ENCODE measurements at places on chromosomes 2 and 18.
A peak's percentile ranks its signal among the peaks of the same experiment; 100 is the strongest.

DNA sequence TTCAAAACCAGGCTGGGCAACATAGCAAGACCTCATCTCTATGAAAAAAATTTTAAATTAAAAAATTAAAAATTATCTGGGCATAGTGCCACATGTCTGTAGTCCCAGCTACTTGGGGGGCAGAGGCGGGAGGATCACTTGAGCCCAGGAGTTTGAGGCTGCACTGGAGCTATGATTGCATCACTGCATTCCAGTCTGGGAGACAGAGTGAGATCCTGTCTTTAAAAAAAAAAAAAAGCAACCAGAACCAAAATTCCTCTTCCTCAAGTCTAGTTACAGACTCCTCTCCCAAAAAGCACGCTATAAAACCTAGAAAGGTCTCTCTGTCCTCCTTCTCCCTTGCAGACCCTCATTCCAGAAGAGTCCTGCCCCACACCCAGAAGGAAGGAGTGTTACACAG is 23.9 kb downstream of the TNFAIP6 start:
- no peak for DNase-seq

- no peak for DNase-seq
Observed at GRCh38 chr2:106530866-106531265, 43.7 kb downstream of the CD8B2 start.

- no peak for DNase-seq
Observed at GRCh38 chr2:458425-458815, 170.5 kb upstream of the ALKAL2 start.

DNA sequence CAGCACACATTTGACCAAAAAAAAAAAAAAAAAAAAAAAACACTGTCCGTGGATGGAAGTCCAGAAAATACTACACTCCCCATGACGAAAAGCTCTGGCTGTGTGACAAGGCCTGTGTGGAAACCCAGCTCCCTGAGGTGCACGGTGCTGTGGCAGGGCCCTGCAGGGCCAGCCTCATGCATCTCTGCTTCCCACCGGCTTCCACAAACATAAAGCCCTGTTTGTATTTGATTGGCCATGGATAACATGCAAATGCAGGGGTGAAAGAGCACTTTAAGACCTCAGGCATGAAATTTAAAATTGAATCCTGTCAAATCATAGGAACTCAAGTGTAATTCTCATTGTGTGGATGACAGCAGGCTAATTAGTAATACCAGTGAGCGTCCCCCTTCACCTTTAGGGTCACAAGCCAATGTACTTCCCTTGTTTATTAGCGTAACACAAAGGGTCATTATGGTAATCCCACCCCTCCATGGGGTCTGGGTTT is 757.2 kb downstream of the GALR1 start:
- peak; percentile 23 for DNase-seq

DNA sequence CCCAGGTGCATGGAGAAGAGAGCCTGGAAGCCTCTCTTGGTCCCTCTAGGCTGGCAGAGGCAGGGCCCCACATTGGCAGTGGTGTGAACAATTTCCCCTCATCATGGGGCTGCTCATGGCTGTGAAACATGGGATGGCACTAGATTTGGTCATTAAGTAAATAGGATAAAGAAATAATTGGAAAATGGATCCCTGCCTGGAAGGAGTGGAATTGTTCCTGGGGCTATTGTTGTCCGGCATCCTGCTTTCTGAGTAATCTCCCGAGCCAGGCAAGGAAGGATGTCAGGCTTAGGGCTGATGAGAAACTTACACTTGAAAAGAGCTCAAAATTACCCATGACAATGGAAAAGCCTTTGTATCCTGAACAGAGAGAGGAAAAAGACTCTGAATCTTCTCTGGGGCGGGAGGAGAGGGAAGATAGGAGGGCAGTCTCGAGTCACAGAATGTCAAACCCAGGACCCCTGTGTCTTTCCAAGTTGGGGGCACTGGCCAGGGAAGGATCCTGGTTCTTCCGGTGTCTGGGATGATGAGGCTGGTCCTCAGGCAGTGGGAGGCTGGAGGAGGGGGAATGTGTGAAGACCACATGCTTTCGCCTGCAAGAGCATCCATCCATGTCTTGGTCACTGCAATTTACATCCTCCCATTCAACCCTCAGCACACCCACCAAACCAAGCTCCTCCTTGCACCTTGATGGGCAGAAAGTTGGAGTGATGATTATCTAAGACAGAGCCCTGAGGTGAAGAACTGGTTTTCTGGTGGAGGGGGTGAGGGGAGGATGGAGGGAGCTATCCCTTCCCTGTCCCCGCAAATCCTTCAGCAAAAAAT is 27.1 kb upstream of the STEAP3 start:
- peak; percentile 84 for DNase-seq

- no peak for DNase-seq
Observed at GRCh38 chr18:4254840-4255239, 200.3 kb downstream of the DLGAP1 start.

DNA sequence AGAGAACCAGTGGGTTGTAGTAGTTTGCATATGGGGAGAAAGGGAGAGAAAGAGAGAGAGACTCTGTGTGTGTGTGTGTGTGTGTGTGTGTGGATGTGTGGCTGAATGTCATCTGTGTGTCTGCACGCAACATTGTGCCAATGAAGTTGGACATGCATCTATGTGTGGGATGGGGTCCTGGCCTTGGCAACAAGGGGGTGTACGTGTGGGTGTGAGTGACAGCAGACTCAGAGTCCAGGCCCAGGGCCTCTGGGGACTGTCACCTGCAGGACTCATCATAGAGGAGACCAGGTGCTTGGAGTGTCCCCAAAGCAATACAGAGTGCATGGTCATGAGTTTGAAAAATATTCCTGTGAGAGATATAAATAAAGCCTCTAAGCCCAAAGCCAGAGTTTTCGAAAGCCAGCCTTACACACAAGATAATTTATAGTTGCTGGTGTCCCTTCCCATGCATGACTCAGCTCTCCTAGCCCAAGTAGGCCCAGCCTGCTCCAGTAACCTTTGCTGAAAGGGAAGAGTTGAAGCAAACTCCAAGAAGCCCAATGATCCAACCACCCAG is 59.9 kb downstream of the TNP1 start:
- DNase-seq: no peak

GRCh38 chr2:430291-431040 is 142.6 kb upstream of the ALKAL2 start:
- DNase-seq: no peak

DNA sequence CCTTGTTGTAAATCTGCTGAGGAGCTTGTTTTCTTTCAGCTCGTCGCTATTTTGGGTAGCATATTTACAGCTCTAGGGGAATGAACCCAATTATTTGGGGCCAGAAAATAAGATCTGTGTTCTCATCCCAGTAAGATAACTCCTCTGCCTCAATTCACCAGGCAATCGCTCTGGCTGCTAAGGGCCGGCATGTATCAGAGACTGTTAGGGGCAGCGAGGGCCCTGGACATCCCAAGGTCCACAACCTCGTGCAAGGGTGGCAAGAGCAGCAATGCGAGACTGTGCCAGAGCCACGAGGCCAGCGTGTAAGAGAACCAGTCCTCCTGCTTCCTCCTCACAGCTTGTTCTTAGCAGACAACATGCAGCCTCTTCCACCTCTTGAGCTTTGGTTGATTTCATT is 66.1 kb downstream of the DDX1 start:
- DNase-seq: no peak

DNA sequence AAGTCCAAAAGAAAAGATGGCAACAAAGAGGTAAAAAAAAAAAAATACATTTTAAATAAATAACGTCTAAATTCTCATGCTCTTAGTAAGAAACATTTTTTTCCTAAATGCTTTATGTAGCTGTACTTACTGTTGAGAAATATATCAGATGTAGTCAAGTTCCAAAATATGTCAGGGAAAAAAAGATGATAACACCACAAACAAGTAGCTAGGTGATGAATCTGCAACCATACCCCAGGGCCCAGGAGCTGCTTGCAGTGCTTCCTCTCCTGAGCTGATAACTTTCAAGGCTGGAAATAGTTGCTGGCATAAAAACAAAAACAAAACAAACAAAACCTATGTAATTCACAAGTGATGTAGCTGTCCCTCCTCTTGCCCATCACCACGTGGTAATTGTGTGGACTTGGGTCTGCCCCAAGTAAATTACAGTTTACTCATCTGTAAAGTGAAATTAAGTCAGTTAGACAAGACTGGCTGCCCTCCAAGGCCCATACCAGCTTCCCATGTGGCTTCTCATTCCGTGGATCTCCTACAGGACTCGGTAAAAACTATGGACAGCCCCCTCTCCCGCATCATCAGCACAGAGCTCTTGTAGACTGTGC is 82.6 kb downstream of the SP100 start:
- DNase-seq: no peak

DNA sequence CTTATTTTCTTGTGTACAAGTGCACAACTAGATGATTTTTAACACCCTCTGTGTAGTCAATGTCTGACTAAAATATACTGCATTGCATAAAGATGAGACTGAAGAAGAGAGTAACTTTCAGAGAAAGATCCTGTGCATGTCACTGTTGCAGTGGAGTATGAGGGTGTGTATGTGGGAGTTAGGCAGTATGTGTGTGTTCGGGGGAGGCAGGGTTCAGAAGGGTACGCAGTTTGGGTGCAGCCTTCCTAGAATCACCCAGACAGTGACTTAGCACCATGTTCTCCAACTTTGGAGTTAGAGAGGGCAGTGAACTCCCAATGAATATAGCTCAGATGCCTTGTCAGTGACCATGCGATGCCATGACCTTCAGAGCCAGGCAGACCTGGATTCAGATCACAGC is 84.6 kb downstream of the LRATD1 start:
- DNase-seq: no peak

GRCh38 chr2:237480988-237481525 is 6.0 kb upstream of the MLPH start:
- DNase-seq: no peak

DNA sequence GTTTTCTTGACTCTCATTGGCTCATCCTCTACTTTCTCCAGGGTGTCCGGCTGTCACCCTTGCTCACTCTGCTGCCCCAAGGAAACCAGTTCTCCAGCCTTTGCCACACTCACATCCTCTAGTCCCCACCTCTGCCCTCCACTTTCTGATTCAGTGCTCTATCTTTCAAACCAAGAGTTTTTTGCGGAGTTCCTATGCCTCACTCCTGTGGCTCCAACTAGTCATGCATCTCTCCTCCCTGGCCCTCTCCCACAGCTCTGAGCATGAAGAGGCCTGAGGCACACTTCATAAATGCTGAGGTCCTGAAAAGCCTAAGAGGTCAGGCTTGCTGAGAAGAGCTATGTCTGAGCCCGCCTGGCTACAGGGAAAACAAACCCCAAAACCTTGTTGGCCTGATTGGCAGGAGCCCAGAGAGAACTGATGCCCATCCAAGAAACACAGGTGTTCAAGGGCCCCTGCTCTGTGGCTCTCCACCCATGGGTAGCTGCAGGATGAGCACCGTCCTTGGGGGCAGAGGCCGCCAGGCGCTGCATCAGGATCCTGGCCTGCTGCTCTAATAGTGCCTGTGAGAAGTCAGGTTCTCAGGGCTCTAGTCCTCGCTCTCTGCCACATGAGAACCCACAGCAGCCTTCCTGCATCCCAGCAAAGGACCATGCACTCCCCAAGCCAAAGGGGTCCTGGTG is 42.1 kb downstream of the HS1BP3 start:
- no peak for DNase-seq

- no peak for DNase-seq
Observed at GRCh38 chr2:20796374-20796791, 26.5 kb downstream of the LDAH start.

DNA sequence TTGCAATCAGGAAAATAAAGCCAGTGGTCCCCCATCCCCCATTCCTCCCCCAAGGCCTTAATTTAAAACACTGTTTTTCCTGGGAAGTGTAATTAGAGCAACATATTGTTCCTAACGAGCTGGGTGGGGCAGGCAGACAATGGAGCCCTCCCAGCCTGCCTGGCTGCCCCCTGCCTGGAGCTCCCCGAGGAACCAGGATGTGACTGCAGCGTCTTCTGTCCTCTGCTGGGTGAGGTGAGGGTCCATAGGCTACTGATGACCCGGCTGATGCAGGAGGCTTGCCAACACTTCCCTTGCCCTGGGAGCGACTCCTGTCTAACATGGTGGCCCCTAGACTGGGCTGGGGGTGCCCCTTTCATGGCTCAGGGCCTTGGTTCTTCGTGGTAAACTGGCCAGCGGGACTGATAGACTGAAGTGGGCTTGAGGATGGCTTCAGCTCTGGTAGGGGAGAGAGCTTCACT is 152.4 kb downstream of the DYSF start:
- DNase-seq: no peak

DNA sequence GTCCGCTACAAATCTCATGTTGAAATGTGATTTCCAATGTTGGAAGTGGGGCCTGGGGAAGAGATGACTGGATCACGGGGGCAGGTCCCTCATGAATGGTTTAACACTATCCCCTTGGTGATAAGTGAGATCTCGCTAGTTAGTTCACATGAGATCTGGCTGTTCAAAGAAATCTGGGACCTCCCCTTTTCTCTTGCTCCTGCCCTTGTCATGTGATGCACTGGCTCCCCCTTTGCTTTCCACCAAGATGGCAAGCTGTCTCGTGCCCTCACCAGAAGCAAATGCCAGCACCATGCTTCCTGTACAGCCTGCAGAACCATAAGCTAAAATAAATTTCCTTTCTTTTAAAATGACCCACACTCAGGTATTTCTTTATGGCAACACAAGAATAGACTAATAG is 57.3 kb upstream of the C2orf15 start:
- DNase-seq: no peak

GRCh38 chr2:172147944-172148650 is 45.4 kb upstream of the DLX2 start:
- DNase-seq: no peak

- no peak for DNase-seq
Observed at GRCh38 chr18:9612215-9612830, 2.0 kb downstream of the PPP4R1 start.

GRCh38 chr2:161975062-161975812 is 98.8 kb downstream of the DPP4 start:
- DNase-seq: no peak

- no peak for DNase-seq
Observed at GRCh38 chr2:154698721-154699574, 453 bp downstream of the KCNJ3 start.

GRCh38 chr2:241049739-241050623 is 51.6 kb downstream of the SNED1 start:
- no peak for DNase-seq

DNA sequence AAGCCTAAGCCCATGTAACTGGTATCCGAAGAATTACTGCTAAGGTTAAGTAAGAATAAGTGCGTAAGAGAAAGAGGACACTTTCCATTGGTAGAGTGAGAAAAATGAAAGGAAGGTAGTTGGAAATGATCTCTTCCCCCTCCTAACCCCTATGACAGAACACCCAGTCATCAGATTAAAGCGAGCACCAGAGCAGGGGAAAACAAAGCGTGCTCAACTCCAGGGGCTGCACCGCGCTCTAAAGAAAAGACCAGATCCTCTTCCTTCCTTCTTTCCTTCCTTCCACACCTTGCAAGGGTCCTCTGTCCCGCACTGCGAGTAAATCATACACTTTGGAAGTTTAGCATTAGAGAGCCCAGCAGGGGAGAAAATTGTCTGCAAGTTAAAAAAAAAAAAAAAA is 971 bp upstream of the CDH7 start:
- no peak for DNase-seq

Measured in NT2/D1 (cell line).